DMS79 (cell line): ENCODE measurements at places on chromosomes 3 and 15.
A peak's percentile ranks its signal among the peaks of the same experiment; 100 is the strongest.

GRCh38 chr15:40762919-40763800 lies 708 bp upstream of the GCHFR start:
- peak; percentile 56 for DNase-seq

- peak; percentile 15 for DNase-seq
Observed at GRCh38 chr3:52077925-52078324, 21.6 kb upstream of the DUSP7 start.

- DNase-seq = no peak
Observed at GRCh38 chr3:197613199-197613598, 57.4 kb upstream of the BDH1 start.

DNA sequence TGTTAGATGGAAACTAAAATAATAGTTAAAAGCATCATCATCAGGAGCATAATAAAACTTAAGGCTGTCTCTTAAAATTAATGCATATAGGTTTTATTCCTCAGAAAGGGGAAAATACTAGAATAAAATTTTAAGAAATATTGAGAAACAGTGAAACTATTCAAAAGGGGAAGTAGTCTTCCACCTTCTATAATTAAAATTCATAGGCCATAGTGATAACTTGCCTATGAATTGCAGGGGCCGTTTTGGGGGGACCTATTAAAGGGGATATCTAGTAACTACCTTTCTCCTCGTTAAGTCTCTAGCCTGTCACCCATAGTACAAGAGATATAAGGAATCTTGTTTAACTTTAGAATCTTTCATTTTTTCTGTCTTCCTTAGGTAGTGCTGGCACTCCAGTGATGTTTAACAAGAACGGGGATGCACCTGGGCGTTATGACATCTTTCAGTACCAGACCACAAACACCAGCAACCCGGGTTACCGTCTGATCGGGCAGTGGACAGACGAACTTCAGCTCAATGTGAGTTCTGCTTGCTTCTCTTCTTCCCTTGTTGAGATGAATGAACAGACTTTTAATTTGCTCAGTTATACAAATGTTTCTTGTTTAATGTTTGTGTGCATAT lies 600.4 kb downstream of the GRM7 start:
- no peak for DNase-seq

GRCh38 chr3:129530251-129530791 lies 1.9 kb downstream of the RHO start:
- DNase-seq = no peak

- DNase-seq = no peak
Observed at GRCh38 chr3:166451997-166452396, 614.8 kb upstream of the BCHE start.

DNA sequence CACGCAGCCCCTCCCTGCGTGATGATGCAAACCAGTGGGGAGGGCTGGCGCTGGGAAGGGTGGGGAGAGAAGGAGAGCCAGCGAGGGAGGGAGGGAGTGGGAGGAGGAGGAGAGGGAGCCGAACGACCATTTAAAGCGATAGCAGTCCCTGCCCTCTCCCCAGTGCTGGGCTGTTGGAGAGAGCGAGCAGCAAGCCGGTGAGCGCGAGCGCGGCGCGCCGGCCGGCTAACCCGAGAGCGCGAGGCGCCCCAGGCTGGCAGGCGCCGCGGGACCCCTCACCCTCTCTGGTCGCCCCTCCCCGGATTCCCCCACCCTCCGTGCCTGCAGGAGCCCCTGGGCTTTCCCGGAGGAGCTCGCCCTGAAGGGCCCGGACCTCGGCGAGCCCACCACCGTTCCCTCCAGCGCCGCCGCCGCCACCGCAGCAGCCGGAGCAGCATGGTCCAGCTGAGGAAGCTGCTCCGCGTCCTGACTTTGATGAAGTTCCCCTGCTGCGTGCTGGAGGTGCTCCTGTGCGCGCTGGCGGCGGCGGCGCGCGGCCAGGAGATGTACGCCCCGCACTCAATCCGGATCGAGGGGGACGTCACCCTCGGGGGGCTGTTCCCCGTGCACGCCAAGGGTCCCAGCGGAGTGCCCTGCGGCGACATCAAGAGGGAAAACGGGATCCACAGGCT lies at the start of gene GRM7:
TSS of gene GRM7 (plus strand) at position 162 of the 671 bp plus-strand sequence.
- no peak for DNase-seq

GRCh38 chr3:124428372-124429128 lies 301.7 kb upstream of the UMPS start:
- DNase-seq = no peak

- no peak for DNase-seq
Observed at GRCh38 chr3:196842567-196843434, 24.9 kb upstream of the SENP5 start.

GRCh38 chr3:20424086-20424485 lies 238.1 kb upstream of the SGO1 start:
- no peak for DNase-seq

GRCh38 chr3:143120716-143121240 lies 1.2 kb downstream of the CHST2 start:
- DNase-seq = no peak

DNA sequence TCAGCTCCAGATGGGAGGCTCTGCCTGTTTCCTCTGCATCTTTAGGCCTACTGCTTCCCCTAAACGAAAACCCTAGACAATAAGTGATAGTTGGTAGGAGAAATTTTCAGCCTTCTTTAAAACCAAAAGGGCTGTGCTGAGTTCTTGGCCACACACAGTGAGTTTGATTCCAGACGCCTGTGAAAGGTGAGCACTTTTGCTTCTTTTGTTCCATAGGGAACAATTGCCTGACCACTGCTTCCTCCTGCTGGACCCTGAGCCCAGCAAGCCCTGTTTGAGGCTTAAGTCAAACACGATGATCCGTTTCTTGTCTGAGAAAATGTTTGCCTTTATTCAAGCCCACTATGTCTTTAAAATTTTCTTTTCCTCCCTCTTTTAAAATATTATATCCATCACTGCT lies 493.9 kb downstream of the ZIC1 start:
- no peak for DNase-seq

DNA sequence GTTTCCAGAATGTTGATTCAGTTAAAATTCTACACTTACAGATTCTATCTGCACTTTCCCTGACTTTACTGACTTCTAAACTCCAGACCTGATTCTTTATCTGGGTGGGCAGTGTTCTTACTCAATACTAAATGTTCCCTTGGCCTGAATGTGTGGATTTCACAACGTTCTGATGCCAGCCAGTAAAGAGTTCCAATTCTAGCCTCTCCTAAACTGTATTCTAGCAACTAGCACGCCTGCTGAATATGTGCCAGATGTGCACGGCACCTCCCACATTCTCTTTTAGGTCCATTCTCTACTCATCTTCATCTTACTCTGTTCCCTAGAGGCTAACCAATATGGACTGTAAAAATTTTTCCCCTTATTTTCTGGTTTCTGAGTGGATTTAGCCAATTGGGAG lies 479.5 kb upstream of the AGTR1 start:
- DNase-seq = no peak

DNA sequence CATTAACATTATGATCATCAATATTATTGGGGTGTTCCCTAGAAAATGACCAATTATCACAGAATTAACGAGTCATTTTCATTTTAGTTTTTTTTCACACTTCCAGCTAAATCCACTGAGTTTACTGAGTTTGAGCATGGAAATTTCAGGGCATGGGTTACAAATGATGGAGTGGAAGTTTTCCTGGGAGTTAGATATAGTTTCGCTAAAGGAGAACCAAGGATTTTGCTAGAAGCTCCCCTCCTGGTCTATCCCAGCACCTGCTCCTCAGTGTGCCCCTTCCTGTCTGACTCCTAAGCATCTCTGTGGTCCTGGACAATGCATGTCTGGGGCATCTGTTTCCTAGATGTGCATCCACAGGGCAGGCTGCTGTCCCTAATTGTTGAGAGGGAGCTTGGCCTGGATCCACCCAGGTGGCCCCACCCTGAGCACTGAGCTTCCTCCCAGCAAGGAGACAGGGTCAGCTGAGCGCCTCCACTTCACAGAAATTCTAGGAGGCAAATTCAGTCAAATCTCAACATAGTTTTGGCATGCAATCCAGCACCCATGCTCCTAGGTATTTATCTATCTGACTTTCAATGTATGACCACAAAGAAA lies 102.3 kb upstream of the GOLGA6L6 start:
- DNase-seq = no peak

DNA sequence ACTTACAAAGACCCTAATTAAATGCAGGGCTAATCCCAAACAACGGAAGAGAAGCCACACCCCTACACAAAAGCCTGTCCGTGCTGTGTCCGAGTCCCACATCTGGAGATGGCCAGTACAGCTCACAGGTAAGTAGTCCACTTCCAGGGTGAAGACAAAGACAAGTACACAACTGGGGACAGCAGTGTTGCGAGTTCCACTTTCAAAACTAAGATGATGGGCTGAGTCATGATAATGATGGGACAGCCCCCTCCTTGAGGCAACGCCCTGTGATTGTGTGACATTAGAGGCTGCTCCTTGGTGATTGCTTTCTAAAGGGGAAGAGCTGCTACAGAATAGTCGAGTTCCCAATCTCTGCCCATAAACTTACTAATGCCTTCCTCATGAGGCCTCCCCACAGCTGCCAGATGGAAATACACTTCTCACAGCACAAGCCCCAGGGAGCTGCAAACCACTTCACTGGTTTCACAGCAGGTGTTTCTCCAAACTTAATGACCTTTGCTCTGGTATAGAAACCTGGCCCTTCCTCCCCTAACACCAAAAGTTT lies 27.6 kb downstream of the RFT1 start:
- DNase-seq = no peak

DNA sequence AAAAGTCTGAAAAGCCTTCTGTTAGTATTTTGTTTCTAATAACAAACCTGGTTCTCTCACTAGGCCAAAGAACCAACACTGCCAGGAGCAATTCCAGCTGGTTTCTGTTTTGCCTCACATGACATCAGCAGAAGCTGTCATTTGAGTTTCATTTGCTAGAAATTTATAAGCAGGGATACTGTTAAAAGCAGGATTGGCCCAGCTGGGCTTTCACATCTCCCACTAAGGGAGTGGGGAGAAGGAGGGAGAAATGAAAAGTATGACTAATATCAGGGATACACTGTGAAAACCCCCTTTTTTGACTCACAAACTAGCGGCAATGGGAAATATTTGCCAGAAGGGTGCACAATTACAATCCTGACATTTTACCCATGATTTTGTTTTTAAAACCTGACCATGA lies 5.3 kb downstream of the CCDC80 start:
- no peak for DNase-seq

DNA sequence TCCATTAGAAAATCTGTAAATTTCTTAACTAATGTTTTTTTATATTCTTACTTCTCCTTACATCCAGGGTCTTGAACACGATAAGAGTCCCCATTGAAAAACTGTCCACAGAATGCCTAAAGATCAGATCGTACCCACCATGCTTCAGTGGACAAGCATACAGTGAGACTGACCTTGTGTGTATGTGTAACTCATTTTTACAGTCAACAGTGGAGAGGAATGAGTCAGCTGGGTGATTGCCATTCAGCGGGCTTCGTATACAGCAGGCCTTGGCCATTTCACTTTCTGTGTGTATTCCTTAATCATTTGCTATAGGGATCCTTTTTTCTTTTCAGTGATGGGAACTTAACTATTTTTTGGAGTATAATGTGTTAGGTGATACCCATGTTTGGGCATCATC lies 10.6 kb downstream of the PARP14 start:
- no peak for DNase-seq

- DNase-seq = no peak
Observed at GRCh38 chr3:30082652-30083051, 523.7 kb upstream of the TGFBR2 start.

- no peak for DNase-seq
Observed at GRCh38 chr15:73915082-73915481, 11.2 kb upstream of the LOXL1 start.

DNA sequence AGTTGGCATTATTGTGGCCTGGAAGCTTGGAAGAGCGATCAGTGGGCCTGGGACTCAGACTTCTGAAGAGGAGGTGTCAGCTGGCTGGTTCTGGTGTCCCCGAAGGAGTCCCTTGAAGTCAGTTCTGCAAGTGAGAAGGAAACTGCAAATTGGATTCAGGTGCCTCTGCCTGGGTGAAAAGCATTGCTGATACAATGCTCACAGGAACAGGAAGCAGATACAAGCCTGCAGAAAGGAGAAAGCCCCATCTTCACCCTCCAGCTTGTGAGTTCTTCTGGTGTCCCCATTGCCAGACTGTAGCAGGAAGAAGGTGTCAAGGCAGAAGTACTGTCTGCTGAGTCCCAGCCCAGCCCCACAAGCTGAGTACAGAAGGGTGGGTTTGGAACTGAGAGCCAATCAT lies 271.3 kb downstream of the PLOD2 start:
- no peak for DNase-seq

DNA sequence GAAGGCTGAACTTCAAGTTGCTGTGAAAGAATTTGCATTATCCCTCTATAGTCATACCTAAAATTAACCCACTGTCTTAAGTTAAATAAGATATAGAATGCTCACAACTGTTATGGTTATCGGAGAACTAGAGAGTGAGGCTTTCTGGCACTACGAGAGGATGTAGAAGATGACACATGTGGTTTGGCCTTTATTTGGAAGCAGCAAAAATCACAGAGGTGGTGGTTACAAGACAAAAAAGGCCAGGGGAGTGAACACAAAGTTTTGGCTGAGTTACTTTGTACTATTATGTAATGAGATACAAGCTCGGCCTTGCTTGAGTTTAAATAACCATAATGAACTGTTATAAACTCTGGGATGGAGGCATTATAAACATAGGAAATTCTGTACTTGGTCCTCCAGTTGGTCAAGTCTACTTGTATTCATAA lies 78.3 kb upstream of the ICE2 start:
- DNase-seq = no peak

DNA sequence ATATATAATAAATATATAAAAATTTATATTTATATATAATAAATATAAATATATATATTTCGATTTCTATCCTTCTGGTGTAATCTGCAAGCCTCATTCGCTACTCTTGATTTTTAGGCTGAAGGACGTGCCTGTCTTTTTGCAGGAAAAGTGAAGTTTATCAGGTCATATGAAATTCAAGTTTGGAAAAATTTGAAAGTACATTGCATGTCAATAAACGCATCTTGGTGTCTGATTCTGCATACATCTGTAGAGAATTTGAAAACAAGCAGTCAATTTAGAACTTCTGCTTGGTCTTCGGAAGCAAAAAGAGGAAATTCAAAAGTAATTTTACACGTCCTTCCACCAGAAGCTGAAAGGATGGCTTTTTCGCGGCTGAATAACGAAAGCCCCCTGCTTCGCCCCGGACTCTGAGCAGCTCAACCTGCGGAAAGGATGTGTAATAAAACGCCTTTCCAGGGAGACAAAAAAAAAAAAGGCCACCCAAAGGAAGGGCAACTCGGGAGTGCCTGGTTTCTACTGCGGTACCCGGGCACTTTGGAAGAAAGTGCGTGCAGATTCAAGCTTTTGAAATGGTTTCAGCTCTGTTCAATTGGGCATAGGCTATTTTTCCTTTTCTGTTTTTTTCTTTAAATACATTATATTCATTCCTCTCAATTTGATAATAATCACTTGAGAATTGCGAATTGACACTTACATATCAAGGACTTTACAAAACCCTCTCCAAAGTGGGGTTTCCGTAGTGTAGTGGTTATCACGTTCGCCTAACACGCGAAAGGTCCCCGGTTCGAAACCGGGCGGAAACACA lies 1.5 kb upstream of the MYNN start:
- peak; percentile 82 for DNase-seq

- DNase-seq = no peak
Observed at GRCh38 chr15:57298843-57299550, 77.3 kb upstream of the CGNL1 start.
